Right lung (tissue), 10 donors: ENCODE measurements at places on chromosomes 16 and 17.
A peak's percentile ranks its signal among the peaks of the same experiment; 100 is the strongest.

DNA sequence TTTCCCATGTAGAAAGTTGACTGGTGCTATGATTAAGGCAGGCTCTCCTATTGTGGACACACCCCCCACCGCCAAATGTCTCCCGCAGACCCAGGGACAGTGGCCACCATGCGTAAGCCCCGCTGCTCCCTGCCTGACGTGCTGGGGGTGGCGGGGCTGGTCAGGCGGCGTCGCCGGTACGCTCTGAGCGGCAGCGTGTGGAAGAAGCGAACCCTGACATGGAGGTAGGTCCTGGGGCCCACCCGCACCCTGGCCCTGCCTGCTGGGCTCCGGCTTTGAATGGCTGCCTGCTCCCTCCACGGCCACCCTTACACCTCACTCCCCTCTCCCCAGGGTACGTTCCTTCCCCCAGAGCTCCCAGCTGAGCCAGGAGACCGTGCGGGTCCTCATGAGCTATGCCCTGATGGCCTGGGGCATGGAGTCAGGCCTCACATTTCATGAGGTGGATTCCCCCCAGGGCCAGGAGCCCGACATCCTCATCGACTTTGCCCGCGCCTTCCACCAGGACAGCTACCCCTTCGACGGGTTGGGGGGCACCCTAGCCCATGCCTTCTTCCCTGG lies 3.6 kb downstream of the MMP25 start:
- no peak for DNase-seq

- DNase-seq = no peak
These were observed 2.6 kb upstream of the LPO start for GRCh38 chr17:58235821-58236220.

DNA sequence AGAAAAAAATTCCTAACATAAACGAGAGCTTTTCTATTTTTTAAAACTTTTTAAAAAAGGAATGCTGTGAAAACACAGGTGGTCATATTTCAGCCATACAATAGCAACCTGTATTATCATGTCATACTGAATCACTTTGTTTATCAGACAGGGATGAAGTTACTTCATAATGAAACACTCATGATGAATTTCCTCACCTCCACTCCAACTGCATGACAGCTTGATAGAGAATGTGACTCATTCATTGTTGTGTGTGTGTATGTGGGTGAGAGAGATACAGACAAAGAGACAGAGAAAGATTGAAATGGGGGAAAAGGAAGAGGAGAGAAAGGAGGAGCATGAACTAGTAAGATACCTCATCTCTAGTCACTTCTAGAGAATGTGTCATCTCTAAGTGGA lies 109.0 kb downstream of the SYCE1L start:
- DNase-seq = no peak

DNA sequence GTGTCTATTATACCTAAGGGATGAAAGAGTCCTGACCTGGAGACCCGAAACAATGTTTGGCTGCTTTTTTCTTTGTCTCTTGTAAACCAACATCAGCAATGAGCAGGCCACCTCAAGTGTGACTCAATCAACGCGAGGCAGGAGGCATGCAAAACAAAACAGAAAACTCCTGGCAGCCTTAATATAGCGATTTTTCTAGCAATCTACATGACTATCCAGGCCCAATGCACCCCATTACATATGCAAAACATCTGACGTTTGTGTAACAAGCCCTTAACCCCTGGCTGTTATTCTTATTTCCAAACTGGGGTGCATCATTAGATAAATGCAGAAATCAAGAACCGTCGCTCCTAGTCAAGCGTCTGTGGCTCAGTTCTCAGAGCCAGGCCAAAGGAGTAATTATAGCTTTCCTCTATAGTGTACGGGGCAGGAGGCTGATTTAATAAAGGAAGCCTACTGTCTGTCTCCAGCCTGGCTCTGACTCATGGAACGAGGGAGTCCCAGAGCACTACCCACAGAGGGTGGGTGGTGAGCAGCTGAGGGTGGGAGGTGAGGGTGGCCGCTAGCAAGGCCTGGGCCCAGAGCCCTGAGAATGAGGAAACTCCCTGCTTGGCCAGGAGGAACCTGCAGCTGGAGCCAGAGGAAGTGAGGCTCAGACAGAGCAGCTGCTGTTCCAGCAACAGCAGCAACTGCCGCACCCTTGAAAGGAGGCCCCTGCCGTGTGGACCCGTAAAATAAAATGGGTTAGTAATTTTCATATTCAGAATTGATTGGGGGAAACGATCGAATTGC lies 43.9 kb downstream of the CHD9 start:
- DNase-seq = peak; percentile 86

DNA sequence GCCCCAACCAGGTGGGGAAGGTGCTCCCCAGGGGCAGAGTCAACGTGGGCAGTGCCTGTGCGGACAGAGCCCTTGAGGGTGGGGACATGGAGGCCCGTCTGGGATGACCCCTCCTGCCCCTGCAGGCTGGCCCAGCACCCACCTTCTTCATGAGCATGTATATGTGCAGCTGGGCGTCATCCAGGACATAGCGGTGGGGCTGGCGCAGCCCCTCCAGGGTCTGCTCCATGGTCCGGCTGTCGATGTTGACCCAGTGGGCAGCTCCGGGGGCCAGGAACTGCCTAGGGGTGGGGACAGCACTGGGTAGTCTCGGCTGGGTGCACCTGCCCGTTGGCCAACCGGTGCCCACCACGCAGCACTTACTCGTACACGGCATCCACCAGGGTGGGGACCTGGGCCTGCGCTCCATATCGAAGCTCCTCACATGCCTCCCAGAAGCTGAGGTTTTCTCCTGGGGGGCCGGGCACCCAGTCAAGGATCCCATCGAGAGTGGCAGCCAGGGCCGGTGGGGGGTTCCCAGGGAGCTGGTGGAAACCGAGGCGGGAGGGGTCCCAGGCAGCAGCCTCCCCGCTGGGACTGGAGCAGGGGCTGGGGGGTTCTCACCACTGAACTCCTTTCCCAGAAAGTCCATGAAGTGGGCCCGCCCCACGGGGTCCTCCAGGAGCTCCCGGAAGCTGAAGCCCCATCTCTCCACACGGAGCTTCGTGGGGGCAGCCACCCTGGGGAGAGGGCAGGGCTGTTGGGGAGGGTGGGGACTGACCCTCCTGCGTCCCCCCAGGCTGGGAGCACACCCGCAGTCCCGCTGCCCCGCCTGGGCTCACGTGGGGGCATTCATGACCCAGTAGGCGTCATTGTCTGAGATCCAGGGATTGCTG lies 5.1 kb downstream of the RGS11 start:
- no peak for DNase-seq

- no peak for DNase-seq
These were observed 40.9 kb upstream of the NAT9 start for GRCh38 chr17:74816905-74817620.

DNA sequence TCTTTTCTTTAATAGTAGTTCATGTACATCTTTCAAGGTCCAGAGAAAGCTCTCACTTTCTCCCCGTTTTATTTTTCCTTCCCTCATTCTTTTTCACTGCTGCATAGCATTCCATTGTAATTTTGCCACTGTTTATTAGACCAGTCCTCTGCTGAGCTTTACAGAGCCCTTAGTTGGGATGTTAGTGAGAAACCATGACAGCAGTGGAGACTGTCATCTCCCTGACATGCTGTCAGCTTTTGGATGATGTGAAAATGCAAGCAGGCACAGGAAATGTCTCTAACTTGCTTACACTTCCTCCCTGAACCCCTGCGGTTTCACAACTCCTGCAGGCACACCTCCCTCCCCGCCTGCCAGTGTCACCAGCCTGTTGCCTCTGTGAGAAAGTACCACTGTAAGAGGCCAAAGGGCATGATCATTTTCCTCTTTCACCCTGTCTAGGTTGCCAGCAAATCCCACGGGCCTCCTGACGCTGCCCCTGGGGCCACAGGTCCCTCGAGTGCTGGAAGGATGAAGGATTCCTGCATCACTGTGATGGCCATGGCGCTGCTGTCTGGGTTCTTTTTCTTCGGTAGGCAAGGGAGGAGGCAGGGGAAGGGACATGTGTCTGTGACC lies at the start of gene ITGAL:
ITGAL (plus strand) TSS at position 415 of the 615 bp plus-strand sequence; CDS start at position 511, 96 bp downstream.
- no peak for DNase-seq

- DNase-seq = no peak
These were observed 86.9 kb downstream of the NDEL1 start for GRCh38 chr17:8522577-8522976.
